ENCODE measurements at places on chromosomes 5 and 9.

DNA sequence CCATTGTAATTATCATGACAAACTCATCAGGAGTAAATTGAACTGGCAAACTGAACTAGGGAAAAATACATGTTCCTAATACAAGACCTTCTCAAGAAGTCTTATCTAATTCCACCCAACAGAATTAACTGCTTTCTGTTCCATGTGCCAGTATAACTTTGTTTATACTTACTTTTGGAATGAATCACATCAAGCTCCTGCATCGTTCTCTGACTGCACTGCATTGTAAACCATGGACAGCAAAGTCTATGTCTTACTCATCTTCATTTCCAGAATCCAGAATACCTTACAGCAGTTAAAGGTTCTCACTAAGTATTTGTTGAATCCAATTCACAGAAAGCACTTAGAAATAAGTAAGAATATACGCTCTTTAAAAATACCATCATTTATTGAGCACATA lies 102.8 kb downstream of the PLK2 start:
- no peak for DNase-seq

DNA sequence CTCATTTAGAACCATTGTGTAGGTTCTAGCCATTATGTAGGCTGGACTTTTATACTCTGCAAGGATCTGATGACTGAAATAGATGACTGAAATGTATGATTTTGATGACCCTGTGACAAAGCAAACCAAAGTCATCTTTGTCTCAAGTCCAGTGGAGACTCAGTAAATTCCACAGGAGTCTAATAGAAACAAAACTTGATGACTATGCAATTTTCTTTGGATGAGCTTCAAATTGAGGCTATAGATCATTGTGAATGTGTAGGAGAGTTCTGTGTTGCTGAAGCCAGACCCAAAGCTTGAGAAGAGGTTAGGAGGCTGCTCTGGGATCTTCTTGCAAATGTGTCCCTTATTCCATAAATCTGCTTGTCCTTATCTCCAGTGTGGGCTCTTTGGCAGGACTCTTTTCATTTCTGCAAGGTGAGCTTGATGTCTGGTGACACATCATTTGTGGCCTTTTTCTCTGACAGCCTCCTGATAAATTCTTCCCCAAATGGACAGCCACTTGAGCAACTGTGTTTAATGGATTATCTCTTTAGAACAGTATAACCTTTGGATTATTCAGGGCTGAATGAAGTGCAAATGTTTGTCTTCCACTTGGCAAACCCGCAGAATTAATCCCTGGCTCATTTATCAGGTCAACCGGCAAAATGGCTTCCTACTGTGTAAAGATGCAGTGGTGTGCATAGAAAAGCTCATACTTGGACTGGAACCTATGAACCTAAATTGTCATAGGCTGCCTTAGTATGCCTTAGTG lies 235.1 kb upstream of the ANKH start:
- no peak for DNase-seq

GRCh38 chr9:113582698-113583200 lies 119.2 kb downstream of the RGS3 start:
- no peak for DNase-seq

GRCh38 chr5:74356009-74356695 lies 284.4 kb downstream of the ENC1 start:
- DNase-seq, result no peak

GRCh38 chr9:88957526-88957925 lies 33.7 kb upstream of the S1PR3 start:
- DNase-seq, result no peak

DNA sequence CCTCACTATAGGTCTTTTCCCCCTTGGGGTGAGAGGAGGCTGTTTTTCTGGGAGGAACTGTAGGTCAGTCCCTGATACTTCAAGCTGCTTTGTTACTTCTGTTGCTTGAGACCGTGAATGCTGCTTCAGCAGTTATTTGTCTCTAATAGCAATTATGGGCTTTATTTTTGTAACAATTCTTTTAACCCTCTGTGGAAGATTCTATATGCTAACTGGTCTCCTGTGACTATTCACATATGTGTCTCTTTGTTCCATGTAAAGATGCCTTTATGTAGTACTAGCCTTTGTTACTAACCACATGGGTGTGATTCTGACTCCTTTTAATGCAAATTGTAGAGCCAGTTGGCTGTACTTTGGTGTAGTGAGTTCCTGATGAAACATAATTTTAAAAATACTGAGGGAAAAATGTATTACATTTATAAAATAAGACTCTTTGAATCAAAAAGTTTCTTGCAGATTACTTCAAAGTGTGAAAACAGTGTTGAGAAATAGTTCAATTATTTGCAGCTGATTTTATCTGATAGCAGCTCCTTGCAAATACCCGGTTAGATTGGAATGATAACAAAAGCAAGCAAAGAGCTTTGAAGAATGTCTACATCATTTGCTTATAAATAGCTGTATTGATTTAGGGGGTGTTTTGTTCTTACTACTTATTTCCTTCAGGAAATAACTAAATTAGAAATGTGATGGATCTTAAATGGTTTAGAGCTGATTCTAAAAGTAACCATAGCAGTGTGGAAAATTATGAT lies 46.6 kb downstream of the ANGPTL2 start:
- DNase-seq, result no peak

DNA sequence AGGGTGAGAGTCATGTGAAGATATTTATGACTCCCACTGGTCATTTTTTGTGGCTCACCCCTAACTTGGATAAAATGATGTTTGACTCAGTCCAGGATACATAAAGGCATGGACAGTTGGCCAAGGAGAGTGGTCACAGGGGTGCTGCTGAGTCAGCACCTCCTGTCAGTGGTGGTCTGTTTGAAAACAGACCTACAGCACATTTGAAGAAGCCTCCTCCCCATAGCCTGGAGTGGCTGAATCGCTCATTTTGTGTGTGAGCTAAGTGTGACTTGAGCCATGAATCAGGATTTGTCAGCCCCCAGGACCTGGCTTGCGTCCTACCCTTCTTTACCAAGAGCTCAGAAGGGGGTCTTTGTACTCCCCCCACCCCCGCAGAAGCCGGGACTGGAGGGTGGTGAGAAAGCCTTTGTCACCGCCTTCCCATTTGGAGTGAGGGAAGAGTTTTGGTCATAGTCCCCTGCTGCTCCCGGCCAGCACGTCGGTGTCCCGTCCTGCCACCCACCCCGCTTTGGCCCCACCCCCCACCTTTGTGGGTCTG lies 35.6 kb downstream of the TRIO start:
- no peak for DNase-seq

- DNase-seq, result no peak
These were observed 490.2 kb downstream of the TLE4 start for GRCh38 chr9:80061940-80062339.

GRCh38 chr5:6759401-6759800 lies 46.2 kb downstream of the TENT4A start:
- no peak for DNase-seq

DNA sequence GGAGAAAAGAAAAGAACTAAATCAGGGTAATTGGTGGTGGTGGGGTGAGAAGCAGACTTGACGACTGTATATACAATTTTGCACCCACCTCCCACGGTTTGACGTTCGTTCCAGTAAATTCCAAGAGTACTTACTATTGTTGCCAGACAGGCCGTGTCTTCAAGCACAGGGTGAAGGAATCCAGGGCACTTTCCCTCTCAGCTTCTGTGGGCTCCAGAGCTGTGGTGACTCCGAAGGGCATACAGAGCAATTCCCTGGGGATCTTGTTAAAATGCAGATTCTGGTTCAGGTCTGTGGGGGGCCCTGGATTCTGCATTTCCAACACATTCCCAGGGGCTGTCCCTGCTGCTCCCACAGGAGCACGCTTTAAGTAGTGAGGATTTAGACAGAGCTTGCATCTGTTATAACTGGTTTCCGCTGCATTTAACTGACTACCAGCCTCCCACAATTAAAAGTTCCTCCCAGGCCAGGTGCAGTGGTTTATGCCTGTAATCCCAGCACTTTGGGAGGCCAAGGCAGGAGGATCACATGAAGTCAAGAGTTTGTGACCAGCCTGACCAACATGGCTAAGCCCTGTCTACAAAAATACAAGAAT lies 49.3 kb upstream of the FANCC start:
- no peak for DNase-seq

DNA sequence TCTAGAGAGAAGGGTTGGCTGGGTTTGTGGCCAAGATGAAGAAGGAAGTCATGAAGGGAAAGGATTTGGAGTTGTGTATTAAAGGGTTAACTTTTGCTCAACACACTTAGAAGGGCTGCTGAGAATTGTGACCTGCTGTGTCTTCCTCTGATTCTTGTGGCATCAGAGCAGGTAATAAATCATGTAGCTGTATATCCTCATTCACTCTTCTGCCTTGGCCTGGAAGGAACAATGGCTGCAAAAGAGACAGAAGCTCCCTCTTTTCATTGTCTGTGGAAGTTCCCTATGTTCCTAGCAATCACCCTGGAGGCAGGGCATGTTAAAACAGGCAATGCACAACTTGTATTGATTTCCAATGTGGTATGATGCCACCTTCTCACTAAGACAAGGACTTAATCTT lies 159.1 kb downstream of the LRRC70 start:
- DNase-seq, result no peak

DNA sequence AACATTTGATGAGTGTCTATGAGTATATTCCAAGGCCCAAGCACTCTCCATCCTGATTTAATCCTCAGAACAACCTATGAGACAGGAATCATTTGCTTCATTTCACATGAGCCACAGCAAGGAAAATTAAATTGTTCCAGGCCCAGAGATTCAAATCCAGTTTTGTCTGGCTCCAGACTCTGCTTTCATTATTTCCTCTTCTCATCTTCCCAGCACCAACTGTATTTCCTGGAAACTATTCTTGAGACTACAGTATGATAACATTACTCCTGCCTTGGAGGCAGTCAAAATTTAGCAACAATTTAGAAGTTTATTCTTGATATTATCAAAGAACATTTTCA lies 194.5 kb downstream of the ZNF608 start:
- DNase-seq, result no peak

DNA sequence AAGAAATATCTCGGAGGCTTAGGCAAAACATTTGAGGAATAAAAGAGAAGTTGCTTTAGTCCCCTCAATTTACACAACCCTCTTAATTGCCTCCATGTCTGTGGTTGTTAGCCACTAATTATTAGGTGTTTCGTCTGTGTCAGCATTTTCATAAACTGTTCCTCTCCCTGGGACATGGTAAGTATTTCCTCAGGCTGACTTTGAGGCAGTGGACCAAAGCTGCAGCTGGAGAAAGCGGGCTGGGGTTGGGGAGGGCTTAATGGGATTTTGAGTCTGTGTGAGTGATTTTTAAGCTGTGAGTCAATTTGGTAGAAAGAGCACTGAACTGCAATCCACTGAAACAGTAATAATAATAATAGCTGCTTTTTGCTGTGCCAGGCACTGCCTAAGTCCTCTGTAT lies 13.0 kb upstream of the TTC1 start:
- no peak for DNase-seq

DNA sequence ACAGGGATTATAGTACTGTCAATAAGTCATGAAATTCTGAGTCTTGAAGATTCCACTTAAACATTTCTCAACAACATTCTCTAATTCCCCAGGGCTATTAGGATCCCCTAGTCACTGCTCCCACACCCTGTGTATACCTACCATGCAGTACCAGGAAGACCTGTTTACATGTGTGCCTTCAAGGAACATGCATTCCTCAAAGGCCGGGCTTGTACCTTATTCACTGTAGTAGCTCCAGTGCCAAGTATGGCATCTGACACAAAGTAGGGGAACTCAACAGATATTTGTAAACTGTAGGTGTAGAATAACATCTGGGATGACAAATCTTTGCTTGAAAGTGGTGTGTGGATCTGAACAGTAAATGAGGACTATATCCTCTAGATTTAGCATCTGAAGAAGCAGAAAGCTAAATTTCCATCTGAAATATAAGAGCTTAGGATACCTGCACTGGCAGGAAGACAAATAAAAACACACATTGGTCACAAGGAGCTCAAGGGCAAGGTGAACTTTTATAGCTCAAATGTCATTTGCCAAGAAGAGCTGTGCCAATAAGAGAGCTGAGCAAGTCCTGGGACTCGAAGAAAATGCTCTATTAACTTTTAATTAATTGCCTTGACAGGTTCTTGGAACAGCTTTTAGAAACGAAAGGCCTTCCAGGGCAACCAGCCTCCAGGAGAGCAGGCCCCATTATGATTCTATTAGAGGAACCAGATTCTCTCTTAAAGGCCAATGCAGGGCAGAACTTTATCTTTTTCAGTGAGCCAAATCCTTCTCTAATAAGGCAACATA lies 52.3 kb upstream of the MYOT start:
- no peak for DNase-seq

DNA sequence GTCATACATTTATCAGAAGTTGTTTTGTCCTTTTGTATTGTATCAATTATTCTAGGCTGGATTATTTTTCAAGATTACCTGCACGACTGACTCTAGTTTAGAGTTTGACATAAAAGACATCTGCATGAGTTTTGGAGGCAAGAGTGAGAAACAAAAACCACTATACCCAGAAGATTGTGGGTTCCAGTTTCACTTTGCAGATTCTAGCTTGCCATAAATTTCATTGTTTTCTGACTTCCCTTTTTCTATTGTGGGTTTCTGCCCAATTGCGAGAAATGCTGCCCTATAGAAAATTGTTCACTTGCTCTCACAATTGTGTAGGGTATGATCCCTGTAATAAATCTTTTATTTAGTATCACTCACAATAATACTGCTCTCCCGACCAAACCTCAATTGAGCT lies 1043.4 kb upstream of the CDH10 start:
- no peak for DNase-seq

DNA sequence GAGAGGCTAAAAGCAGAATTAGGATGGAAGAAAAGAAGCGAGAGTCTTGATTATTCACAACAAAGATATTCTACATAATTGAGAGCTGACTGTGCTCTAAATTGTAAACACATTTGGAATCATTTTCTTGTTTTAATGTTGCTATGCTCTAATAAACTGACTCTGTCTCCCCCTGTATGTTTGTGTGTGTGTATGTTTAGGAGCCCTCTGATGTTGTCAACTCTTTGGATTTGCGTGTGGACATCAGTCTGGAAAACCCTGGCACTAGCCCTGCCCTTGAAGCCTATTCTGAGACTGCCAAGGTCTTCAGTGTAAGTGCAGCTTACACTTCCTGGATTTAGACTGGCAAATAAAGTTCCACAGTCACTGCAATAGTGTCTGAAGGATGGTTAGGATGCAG lies 37.8 kb downstream of the MOCS2 start:
- no peak for DNase-seq

DNA sequence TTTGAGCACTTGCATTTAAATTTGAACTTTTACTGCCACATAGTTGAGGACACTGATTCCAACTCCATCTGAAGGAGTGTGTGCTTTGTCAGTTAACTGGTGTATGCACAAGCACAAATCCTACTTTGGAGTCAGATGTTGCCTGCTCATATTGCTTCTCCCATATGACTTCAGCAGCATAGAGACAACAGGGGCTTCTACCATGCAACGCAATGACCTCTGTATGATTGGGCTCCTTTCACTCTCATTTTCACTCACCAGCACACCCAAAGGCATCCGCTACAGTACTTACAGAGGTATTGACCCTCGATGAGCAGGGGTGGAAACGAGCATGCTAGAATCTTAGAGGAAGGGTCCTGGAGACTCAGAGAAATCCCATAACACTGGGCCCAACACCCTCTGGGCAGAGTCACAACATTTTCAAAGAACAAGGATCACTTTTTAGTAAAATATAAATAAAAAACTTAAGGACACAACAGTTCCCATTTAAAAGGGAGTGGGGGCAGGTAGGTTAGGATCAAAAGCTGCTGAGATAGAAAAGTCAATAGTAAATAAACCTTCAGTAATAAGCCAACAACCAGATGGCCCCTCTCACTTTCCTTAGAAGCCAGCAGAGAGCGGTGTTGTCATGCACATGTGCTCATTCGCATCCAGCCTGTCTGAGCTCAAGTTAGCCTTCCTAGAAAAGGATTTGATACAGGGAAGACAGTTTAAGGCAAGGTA lies 203.8 kb downstream of the SNCAIP start:
- DNase-seq, result no peak

Measured in stimulated activated CD4-positive, alpha-beta T cell treated with anti-CD3 and anti-CD28 coated beads, TNF-alpha, amount 100 ng/mL, for 24 hours (primary cell).